ENCODE measurements at places on chromosomes 2 and 18. TPM values are rescaled to one million over a fixed set of nuclear protein-coding genes. Genes with fewer than 3 reads are reported as not detected.

Gene ARHGEF4
- 11.5 TPM for total RNA-seq

Gene ITGA4
- 19.3 TPM for total RNA-seq

Gene AMER3
- not detected for total RNA-seq

Gene ANKRD62
- not detected for total RNA-seq

Gene MEP1B
- not detected for total RNA-seq

Gene NLRC4
- total RNA-seq: 1.6 TPM

Gene ALPI
- total RNA-seq: not detected

Gene FAM228A
- total RNA-seq: 0.52 TPM

Gene PIEZO2
- total RNA-seq: 41.2 TPM

Gene GAL3ST2
- total RNA-seq: not detected

Gene C2orf72
- 1.0 TPM for total RNA-seq

Gene ERFE
- total RNA-seq: 4.2 TPM

Gene GLI2
- total RNA-seq: 3.1 TPM

Gene CYP26B1
- 6.8 TPM for total RNA-seq

Gene M1AP
- not detected for total RNA-seq

Gene PRSS56
- total RNA-seq: 1.0 TPM

Gene NXPH2
- total RNA-seq: 9.4 TPM

Gene RASGRP3
- 49.1 TPM for total RNA-seq

Gene TNS1
- total RNA-seq: 73.1 TPM

Gene DNAJC27
- total RNA-seq: 8.4 TPM

Gene SERPINB4
- not detected for total RNA-seq

Gene FEZ2
- 61.6 TPM for total RNA-seq

Gene CHRNG
- 35.5 TPM for total RNA-seq

Gene CAPG
- total RNA-seq: 22.4 TPM

Gene DTNB
- 3.1 TPM for total RNA-seq

Gene FANCL
- total RNA-seq: 69.4 TPM

Gene CRYBA2
- not detected for total RNA-seq

Gene LDAH
- total RNA-seq: 6.3 TPM

Gene OXER1
- under 0.01 TPM for total RNA-seq

Gene FBXO36
- 2.1 TPM for total RNA-seq

Gene PDE6D
- 14.1 TPM for total RNA-seq

Gene TMEM37
- total RNA-seq: 2.1 TPM

Gene ALKAL2
- total RNA-seq: not detected

Gene RFTN2
- total RNA-seq: 14.1 TPM

Gene ROCK1
- 39.7 TPM for total RNA-seq

Gene SLC25A12
- total RNA-seq: 27.7 TPM

Gene CAPN13
- not detected for total RNA-seq

Gene NPAS2
- 7.8 TPM for total RNA-seq

Gene SERPINB5
- not detected for total RNA-seq

Gene PAIP2B
- 5.7 TPM for total RNA-seq

Gene UPP2
- total RNA-seq: not detected

Gene HOXD1
- total RNA-seq: 0.52 TPM

Gene RND3
- total RNA-seq: 44.4 TPM

Gene VIT
- total RNA-seq: 6.8 TPM

Gene CNDP1
- not detected for total RNA-seq

Gene TMEM185B
- 16.7 TPM for total RNA-seq

Gene CYTIP
- total RNA-seq: 1.0 TPM

Gene DHX57
- total RNA-seq: 21.9 TPM

Gene KDSR
- total RNA-seq: 12.5 TPM

Gene EVA1A
- 6.3 TPM for total RNA-seq

Gene SLC4A3
- 2.1 TPM for total RNA-seq

Gene C1QL2
- not detected for total RNA-seq

Gene RIT2
- not detected for total RNA-seq

Gene NMUR1
- total RNA-seq: 0.52 TPM

Gene OBSL1
- total RNA-seq: 87.2 TPM

All from skeletal muscle tissue (tissue), 5 donors.